ENCODE measurements at places on chromosomes 16 and 17.

- no peak for DNase-seq
These were observed 21.7 kb upstream of the UBTF start for GRCh38 chr17:44241106-44241624.

DNA sequence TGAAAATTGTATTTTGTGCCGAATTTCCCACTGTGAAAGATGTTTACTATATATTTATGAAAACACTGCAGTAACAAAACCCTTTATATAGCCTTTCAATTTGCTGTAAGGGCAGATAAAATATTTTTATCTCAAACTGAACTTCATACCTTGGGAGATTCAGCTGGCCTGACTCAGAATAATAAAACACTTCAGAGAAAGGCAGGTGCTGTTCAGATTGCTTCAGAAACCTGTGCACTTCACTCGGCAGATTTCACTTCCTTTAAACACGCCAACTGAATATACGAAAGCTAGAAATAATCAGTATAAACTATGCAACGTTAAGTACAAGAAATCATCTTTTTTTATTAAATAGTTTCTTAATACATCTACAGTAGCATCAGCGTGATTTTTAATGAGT is 839.1 kb upstream of the RBFOX1 start:
- no peak for DNase-seq

- DNase-seq: no peak
These were observed 1469.8 kb downstream of the CDH11 start for GRCh38 chr16:63652091-63652490.

DNA sequence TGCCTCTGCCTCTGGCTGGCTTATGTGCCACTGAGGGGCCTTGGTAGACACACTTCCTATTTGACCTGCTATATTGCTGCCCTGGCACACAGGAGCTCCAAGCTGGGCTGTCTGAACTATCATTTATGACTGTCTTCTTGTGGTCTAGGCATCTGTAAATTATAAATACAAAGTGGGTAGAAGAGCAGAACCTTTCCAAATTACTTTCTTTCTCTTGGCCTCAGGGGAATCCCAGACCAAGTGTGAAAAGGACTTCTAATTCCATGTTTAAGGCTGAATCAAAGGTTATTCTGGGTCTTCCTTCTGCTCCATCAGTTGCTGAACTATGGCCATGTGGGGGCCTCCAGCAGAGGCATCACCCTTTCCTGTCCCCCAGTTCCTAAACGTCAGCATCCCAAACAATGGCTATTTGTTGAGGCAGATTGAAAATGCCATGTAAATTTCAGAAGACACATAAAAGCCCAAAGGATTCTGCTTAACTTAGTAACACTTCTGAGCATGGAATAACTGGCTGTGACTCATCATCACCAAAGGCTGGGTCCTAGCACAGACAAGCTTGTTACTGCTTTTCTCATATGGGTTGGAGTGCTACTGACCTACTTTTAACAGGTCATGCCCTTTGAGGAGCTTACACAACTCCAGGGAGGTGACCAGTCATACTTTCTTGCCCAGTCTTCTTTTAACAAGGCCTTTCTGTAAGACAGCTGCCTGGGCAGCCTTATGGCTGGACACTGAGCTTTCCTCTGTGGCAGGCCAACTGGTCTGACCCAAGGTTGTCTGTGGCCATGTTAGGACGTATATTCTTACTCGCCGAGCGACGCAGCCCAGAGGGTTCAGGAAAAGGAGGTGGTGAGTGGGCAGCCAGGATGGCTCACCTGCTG is 154.8 kb downstream of the VPS53 start:
- DNase-seq: no peak

DNA sequence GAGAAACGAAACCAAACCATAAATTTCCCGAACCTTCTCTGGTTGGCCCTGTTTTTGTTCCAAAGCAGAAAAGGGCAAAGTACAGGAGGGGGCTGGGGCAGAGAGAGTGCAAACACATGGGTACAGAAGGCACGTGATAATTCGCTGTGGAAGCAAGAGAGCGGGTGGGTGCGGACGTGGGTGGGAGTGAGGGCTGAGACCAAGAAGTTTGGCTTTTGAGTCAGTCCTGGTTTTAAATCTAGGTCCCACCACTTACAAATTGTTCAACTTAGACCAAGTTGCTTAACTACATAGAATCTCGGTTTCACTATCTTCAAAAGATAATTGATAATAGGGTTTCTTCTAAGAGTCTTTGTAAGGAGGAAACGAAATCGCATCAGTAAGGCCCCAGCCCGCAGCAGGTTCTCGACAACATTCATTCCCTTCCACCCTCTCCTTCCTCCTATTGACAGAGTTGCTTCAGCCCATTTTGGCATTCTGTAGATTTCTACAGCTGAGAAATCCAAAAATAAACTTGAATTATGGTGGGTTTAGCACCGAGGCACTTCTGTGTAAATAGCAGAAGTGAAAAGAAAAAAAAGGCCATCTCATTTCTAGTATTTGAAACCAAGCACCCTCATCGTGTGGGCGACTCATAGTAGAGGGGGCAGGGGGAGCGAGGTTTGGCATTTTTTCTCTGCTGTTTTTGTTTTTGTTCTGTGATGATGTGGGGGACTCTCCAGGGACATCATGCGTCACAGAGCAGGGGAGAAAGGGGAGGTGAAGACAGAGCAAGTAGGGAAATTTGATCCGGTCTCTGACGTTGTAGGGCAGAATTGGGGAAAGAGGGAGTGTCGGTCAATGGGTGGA is 33.6 kb upstream of the CCR7 start:
- DNase-seq: peak; percentile 66

DNA sequence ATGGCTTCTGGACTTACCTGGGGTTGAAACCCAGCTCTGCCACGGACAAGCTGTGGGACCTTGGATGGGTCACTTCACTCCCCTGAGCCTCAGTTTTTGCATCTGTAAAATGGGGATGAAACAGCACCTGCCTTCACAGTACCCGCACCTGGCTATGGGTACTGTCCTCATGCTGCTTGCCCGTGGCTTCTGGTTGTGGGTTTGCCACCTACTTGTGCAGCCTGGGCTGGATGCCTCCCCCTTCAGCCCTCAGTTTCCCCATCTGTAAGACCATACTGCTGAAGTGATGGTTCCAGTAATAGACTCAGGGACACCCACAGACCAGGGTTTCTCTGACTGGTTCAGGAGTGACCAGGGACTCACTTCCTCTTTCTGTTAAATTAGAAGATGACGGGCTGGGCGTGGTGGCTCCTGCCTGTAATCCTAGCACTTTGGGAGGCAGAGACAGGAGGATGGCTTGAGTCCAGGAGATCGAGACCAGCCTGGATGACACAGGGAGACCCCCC is 9.4 kb downstream of the GLIS2 start:
- no peak for DNase-seq

GRCh38 chr16:86872833-86873232 is 294.5 kb downstream of the FOXL1 start:
- DNase-seq: no peak

GRCh38 chr16:71426880-71427615 is 14.8 kb downstream of the TLE7 start:
- no peak for DNase-seq

DNA sequence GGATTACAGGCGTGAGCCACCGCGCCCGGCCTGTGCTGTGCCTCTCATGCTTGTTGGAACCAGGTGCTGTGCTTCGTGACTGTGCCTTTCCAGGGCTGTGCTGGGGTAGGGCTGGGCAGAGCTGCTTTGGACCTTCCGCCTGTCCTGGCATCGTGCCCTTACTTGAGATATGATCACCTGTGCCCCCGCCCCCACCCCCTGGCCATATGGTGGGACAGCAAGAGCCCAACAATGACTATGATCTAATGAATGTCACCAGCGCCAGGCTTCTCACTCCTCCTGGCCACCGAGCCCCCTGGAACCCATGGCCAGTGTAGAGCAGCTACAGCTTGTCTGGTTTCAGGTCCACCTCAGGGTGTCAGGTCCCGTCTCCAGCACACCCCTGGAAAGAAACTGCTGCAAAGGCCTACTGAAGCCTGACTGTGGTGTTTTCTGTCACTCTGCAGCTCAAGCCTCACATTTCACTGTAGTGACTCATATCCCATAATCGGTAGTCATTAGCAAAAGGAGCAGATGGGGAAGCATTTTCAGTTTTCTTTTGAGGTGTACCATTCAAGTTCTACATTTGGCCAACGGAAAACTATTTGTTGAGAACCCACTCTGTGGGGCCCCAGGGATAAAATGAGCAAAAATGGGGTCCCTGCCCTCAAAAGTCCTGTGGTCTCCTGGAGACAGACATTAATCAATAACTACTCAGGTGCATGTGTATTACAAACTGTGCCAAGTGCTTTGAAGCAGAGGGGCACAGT is 22.1 kb downstream of the FCSK start:
- no peak for DNase-seq

DNA sequence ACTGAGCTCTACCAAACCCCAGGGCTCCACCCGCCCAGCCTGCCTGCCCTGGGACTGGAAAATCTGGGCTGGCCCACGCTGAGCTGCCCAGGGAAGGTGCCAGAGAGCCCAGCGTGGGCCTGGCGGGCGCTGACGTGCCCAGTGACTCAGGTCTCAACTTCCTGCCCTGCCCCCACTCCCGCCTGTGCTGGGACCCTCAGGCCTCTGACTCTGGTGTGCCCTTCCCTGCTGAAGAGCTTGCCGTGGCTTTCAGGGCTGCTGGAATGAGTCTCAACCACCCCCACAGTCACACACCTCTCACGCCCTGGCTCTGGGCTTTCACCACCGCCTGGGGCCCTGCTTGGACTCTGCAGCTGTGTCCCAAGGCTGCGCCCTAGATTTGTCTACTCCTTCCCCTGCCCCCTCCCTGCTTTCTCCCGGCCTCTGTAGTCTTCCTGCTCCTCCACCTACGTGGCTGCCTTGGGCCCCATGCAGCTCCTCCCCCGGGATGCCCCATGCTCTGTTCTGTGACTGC is 10.4 kb downstream of the LLGL1 start:
- DNase-seq: peak; percentile 38

- no peak for DNase-seq
These were observed 103.5 kb upstream of the NOG start for GRCh38 chr17:56489980-56490379.

DNA sequence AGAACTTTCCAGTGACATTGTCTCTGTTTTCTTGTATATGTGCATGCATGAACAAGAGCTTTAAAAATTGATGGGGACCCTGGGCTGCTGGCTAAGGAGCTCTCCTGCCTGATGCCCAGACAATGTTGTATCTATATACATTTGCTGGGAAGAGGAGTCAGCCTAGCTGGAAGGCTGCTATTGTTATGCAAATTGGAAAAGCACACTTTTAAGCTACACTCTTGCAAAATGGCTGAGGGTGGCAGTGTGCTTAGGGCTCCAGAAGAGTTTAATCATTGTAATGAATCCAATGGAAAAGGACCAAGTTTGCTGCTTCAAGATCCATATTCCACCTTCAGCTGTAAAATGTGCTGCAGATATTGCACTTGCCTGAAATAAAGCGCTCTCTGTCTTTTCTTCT is 171.8 kb downstream of the PRKCA start:
- DNase-seq: no peak

- peak; percentile 39 for DNase-seq
These were observed at the start of gene CTF1 for GRCh38 chr16:30896261-30896888. Gene CTF1 (plus strand): TSS chr16:30896614. CDS start chr16:30896644, 30 bp downstream.

DNA sequence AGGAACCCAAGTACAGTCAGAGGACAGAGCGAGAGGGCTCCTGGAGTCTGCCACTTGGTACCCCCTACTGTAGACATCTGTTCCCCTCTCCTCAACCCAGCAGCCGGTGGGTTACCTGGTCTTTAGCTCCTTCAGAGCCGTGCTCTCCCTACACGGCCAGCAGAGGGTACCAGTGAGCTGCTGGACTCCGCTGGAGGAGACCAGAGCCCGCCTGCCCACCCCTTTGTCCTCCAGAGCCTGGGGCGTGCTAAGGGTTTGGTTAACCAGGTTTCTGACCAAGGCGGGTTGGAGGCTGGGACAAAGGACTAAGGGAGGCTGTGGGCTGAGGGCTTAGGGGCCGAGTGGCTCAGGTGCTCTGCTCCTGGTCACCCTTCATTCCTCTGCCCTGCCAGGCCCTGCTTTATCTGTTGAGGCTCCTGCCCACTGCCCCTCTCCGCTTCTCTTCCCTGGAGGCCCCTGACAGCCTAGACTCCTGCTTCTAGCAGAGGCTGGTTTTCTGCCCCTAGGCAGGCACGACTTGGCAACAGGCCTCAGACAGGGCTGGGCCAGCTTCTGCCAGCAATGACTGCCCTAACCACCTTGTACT is 2.7 kb upstream of the HSD11B2 start:
- no peak for DNase-seq

- no peak for DNase-seq
These were observed 870.2 kb upstream of the GOT2 start for GRCh38 chr16:59604354-59604753.

DNA sequence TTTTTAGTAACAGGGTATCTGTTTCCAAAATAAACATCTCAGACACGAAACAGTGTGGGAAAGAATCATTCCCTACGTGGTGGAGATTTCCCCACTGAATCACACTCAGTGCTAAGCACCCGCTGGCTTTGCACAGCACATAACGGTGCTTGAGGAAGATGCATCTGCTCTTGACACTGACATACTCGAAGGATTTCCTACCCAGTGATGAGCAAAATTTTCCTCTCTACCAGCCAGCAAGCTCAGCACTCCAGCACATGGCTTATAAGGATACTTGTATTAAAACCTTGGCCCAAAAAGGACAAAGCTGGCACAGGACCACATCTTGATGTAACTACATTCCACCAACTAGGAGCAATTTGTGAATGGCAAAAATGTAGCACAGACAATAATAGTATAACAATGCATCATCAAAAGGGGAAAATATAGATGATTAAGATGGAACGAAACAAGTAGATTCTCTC is 59.0 kb downstream of the ANKFY1 start:
- peak; percentile 85 for DNase-seq

DNA sequence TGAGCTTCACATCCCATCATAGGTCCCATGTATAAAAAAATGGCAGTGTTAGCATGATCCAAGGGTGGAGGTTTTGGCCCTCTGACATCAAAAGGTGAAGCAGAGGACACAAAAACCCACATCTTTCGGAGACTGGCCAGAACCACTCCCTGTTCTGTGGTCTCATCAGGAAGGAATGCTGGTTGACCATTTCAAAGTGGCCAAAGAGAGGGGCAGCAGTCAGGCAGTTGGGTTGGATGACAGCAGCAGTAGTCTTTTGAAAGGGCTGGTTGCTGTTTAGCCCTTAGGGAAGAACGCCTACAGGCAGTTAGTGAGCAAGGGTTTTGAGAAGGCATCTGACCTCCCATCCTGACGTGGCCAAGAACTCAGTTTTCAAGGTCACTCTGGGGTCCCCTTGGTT is 40.5 kb downstream of the LCMT1 start:
- DNase-seq: no peak

- DNase-seq: no peak
These were observed 585 bp upstream of the KRT36 start for GRCh38 chr17:41490000-41490990.

Measured in brain pericyte (primary cell).